Kasumi-1 (cell line): ENCODE measurements at places on chromosomes 5 and 9.

GRCh38 chr5:149679876-149680809 is 50.0 kb upstream of the PPARGC1B start:
- peak; percentile 90 for DNase-seq

GRCh38 chr5:3217114-3217513 is 378.5 kb upstream of the IRX1 start:
- DNase-seq: no peak

GRCh38 chr5:96379896-96380295 is 53.2 kb downstream of the PCSK1 start:
- DNase-seq: no peak

DNA sequence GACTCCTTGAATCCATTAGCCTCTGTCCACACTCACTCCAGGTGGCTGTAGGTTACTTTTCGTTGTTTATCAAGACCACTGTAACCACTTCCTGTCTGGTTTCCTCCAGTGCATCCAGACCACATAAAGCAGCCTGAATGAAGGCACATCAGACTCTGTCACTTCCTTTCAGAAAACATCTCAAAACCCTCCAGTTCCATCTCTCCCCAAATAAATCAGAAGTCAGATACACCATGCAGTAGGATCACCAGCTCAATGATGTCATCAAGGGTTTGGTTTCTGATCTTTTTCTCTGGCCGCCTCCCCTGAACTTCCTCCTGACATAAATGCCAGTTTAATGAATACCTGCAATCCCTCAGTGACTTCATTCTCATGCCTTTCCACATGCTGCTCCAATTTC is 161.2 kb downstream of the ZNF462 start:
- DNase-seq: peak; percentile 19

DNA sequence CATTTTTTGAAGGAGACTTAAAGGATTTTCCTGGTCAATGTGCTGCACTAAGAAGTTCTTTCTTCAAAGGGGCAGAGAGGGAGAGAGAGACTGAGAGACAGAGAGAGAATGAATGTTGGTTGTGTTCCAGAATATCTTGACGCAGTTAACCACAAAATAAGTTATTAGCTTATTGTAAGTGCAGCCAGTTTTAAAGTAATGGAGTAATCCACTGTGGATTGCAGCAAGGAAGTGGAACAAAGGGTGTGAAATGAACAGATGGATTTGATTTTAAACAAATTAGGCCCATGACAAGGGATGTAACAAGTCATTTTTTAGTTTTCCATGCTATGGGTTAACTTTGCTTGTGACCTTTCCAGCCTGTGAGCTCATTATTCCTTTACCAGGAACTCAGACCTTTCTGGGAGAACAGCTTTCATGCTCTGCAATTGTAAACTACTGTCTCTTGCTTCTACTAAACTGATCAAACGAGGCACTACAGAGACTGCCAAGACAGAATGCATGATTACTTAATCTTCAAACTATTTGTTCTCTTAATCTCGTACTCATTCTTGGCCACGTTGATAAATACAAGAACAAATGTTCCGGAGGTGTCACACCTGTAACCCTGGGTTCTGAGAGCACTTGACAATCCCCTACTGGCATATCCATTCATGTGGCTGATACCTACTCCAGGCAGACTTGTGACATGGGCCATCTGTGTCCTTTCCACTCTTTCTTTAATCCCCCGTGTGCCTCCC is 131.1 kb downstream of the TLE1 start:
- no peak for DNase-seq

GRCh38 chr9:20650313-20650712 is 28.0 kb upstream of the MLLT3 start:
- DNase-seq: no peak

DNA sequence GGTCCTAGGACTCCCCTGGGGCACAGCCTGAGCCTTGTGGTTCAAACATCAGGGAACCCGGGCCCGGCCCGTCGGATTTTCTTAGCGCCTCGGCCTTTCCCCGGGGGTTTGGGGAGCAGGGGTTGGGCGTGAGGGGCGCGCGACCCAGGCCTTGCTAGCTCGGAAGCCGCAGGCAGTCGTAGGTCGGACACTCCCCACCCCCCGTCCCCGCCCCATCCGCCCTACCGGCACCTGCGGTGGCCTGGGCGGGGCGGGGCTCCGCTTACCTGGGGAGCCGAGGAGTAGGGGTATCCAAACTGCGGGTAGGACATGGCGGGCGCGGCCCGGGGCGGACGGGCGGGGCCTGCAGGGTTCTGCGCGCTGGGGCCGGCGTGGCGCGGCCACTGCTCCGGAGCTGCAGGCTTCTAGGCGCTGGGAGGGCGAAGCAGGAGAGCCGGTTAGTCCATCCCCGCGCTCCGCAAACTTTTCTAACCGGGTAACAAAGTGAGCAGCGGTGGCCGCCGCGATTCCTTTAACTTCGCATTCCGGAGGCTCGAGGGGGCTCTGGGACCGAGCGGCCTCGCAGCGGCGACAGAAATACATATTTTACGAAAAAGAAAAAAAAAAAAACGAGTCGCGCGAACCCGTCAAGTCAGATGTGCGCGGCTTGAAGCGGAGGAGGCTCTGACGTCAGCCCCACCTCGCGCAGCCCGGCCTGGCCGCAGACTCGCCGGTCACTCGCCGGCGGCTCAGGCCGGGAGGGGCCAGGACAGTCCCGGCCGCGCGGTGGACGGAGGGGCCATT is at the start of gene IRX4:
IRX4 (minus strand) TSS at position 589 of the 783 bp plus-strand sequence; CDS start at position 311, 278 bp downstream.
- no peak for DNase-seq

GRCh38 chr9:87547671-87548081 is 50.0 kb downstream of the DAPK1 start:
- no peak for DNase-seq

DNA sequence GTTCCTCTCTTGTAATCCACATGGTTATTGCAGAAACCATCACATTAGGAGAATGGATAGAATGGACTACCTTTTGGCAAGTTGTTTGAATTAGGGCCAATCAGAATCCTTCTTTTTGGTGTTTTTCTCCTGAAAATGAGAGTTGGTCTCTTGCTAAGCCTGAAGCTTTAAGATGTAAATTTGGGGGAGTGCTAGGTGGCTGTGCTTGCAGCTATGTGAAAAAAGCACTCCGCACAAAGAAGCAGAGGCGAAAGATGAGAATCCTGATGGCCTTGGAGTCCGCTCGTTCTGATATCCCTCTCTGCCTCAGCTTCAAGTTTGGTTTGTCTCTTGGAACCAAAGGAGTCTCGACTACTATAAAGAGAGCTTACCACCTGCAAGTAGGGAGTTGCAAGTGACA is 63.6 kb downstream of the INIP start:
- DNase-seq: no peak

GRCh38 chr9:82606492-82607382 is 456.2 kb downstream of the RASEF start:
- DNase-seq: peak; percentile 82

- no peak for DNase-seq
These were observed 130.2 kb downstream of the PCSK5 start for GRCh38 chr9:76020652-76021051.

- DNase-seq: no peak
These were observed 75.5 kb downstream of the UNC13B start for GRCh38 chr9:35237311-35237710.

DNA sequence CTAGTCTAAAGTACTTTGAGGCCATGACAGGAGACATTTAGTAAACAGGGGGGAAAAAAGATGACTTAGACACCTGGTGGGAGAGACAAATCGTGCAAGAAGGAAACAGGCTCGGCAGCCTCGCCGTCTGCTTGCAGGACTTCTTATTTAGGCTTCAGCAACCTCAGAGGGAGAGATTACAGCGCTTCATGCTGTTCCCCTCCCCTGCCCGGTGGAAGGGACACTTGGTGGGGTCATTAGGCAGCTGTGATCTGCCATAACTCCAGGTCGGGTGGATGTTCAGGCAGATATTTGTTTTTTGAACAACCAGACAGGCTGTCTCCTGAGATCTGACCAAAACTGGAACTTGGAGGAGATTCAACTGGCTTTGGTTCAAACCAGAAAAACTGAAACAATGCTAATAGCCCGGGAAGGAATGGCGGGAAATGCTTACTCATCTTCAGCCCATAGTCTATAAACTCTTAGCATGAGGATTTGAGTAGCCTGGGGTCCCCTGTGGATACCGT is 38.1 kb upstream of the CD180 start:
- DNase-seq: no peak

DNA sequence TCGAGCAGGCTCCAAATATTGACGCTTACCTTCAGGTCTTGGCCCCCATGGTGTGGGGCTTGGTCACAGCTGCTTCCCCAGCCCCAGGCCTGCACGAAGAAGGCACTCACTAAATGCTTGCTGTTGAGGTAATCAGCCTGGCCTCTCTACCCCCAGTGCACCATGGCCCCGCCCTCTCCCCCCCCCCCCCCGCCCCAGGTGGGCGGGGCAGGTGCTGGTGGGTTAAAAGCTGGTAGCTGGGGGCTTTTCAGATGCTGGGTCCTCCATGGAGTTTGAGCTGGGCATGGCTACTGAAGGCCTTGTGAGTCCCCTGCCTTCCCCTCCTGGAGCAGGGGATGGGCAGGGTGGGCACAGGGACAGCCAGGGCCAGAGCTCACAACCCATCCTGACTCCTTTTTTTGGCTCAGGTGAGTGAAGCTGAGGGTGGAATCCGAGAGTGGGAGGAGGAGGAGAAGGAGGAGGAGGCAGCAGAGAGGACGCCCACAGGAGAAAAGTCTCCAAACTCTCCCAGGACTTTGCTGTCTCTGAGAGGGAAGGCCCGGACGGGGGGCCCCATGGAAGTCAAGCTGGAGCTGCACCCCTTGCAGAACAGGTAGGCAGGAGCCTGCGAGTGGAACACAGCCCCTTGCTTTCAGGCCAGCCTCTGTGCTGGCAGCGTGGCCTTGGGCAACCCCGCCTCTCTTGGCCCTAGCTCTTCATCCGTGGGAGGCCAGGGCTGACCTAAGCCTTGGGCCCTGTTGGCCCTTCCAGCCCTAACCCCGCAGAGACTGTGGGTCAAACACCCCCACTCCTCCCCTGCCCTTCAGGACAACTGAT is 4.4 kb upstream of the TSPAN17 start:
- DNase-seq: no peak

GRCh38 chr9:33466565-33467495 is 6.9 kb downstream of the NOL6 start:
- peak; percentile 35 for DNase-seq

GRCh38 chr9:124394167-124394566 is 21.1 kb downstream of the PSMB7 start:
- DNase-seq: peak; percentile 35

- no peak for DNase-seq
These were observed 66.4 kb upstream of the MARCHF11 start for GRCh38 chr5:16245956-16246355.

- DNase-seq: no peak
These were observed 206.0 kb upstream of the DMRTA1 start for GRCh38 chr9:22240619-22241018.

GRCh38 chr5:128826275-128826674 is 139.0 kb upstream of the SLC27A6 start:
- no peak for DNase-seq

- no peak for DNase-seq
These were observed 248.2 kb downstream of the EFNA5 start for GRCh38 chr5:107422494-107422893.
